ENCODE measurements at places on chromosomes 1 and 21.

GRCh38 chr1:61477301-61477700 is 247.6 kb downstream of the TM2D1 start:
- no peak for DNase-seq

DNA sequence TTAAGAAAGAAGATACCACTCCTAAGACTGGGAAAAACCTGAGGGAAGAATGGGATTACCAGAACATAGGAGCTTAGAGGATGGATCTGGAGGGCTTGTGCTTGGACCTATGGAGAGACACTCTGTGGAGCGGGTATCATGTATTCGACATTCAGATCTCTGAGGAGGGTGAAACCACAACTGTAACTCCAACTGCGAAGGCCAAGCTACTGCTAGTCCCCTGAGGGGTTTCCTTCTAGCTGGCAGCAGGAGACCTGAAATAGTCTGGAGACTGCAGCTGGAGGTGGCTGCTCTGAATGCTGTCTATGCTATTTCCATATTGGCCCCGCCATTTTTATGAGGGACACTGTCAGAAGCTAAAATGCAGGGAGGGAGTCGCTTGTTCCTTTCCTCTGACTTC is 462.3 kb downstream of the PTPRC start:
- DNase-seq, result no peak

GRCh38 chr1:20099533-20099932 is 19.8 kb downstream of the PLA2G2D start:
- no peak for DNase-seq

DNA sequence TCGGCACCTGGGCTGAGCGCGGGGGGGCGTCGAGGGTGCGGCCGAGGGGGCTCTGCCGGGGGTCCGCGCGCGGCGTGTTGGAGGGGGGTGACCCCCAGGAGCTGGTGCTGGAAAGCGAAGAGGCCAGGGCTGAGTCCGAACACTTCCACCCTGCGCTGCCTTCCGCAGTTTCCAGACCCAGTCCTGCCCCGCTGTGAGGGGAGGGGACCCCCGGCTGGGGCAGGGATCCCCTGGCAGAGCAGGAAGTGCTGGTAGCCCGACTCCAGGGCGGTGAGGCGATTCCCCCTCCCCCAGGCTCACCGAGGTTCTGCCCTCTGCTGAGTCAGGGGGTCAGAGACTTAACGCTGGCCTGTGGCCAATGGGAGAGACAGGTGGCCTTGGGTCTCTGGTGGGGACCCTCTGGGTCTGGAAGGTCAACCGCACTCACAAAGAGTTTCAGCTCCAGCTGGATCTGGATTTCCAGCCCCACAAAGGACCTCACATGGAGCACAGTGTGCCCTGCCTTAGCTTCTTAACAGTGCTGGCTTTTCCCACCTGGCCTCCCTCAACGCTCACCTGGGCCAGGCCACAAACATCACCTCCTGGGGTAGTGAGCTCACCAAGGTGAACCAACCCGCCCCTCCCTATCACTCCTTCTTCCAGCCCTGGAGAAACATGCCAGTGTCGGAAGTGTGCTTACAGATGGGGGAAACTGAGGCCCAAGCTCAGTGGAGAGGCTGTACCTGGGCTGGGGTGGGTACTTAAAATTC is 39.8 kb upstream of the SYNC start:
- peak; percentile 19 for DNase-seq

- peak; percentile 94 for DNase-seq
Observed at GRCh38 chr1:230752407-230752806, 5.2 kb downstream of the CAPN9 start.

GRCh38 chr1:203225071-203225470 is 4.4 kb downstream of the CHIT1 start:
- no peak for DNase-seq

GRCh38 chr1:211783897-211784296 is 46.7 kb downstream of the LPGAT1 start:
- no peak for DNase-seq

DNA sequence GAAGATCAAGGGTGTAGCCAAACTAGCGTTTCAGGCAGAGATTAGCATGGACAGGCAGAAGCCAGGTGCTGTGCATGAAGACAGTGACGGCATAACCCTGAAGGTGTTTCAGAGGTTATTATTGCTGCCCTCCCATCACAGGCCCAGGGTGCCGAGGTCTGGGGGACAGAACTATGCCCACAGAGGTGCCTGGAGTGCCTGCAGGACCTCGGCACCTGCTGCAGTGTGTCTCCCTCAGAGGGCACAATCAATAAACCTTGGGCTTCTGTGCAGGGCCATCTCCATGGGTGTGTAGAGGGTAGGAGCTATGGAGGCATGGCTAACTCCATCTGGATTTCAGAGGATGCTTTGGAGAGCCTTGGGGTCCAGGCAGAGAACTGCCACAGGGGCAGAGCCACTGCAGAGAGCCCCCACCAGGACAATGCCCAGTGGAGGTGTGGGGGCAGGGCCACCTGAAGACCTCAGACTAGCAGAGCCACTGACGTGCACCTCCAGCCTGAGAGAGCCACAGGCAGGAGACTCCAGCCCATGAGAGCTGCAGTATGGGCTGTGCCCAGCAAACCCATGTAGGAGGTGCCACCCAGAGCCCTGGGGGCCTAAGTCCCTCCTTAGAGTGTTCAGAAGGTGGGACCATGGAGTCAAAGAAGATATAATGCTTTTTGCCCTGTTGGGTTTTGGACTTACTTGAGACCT is 5.7 kb upstream of the ABCG1 start:
- no peak for DNase-seq

- DNase-seq, result no peak
Observed at GRCh38 chr1:61111084-61112004, 29.0 kb downstream of the NFIA start.

- DNase-seq, result no peak
Observed at GRCh38 chr1:207001492-207002245, 30.9 kb downstream of the C1orf116 start.

GRCh38 chr1:33454646-33455282 is 17.7 kb upstream of the ZSCAN20 start:
- no peak for DNase-seq

- no peak for DNase-seq
Observed at GRCh38 chr1:22665752-22666151, 12.7 kb downstream of the C1QB start.
